ENCODE measurements at places on chromosomes 1 and 21.
A peak's percentile ranks its signal among the peaks of the same experiment; 100 is the strongest.

DNA sequence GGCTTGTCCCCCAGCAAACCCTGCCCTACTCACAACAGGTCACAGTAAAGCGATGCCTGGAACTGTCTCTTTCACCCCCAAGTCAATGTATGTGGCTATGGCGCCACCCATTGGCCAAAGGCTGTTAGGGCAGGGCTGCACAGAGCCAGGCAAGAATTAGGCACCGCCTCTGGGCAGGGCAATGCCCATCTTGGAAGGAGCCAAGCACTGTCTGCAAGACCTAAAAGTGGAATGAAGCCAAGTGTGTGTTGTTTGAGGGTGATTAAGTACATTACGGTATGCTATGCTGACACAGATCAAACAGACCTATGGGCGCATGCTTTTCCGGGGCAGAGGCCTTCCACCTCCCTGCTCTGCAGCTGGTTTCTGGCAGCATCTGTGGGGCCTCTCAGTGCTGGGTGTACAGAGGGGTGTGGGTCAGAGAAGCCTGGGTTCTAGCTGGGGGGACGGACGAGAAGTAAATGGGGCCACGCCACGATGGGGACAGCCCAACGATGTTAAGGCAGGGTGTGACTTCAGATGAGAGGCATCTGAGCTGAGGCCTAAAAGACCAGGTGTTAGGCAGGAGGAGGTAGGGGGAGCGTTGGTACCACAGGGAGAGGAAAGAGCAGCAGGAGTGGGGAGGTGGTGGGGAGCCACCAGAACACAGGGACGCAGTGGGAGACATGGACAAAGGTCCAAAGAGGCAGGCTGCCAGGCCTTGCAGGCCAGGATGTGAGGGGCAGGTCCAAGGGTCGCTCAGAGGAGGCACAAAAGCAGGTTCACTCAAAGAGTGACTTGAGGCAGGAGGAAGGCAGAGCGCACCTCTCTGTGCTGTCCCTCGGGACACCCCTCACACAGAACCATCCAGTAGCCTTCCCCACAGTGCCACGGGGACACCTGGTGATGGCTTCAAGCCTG is 49.8 kb downstream of the ACOT7 start:
- DNase-seq, result peak; percentile 40

GRCh38 chr1:172885411-172885810 is 165.3 kb downstream of the TNFSF18 start:
- DNase-seq, result no peak

DNA sequence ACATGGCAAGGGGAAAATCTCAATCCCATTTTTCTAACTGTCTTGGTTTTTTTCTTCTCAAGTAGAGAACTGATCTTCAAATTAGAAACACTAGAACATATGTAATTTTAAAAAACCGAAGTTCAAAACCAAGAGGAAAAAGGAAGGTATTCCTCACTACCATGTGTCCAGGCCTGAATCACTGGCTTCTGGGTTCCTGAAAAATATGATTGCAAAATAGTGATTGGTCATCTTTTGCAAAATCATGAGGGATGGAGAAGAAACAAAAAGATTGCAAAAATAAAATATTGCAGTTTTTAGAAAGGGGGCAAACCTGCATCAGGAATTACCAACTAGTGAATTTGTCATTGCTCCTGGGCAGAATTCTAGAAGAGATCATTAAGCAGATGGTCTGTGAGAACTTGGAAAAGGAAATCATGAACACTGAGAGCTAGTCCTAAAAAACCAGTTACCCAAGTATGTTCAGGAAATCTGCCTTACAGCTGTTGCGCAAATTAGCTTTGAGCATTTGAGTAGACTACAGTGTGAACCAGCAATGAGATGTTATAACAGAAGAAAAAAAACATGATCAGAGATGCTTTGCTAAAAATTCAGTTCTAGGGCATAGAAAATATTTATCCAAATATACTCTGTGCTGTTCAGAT is 49.4 kb downstream of the SPATA46 start:
- no peak for DNase-seq

GRCh38 chr1:242239398-242239797 is 240.5 kb upstream of the MAP1LC3C start:
- no peak for DNase-seq

GRCh38 chr1:77582905-77583304 is 99.6 kb downstream of the ZZZ3 start:
- no peak for DNase-seq
